KG1 (cell line): ENCODE measurements at places on chromosomes 7 and 10.

GRCh38 chr7:116216956-116217571 lies 6.7 kb downstream of the TES start:
- DNase-seq, result no peak

- peak; percentile 39 for DNase-seq
Measured at GRCh38 chr10:23095966-23096801, 805 bp downstream of the MSRB2 start.

DNA sequence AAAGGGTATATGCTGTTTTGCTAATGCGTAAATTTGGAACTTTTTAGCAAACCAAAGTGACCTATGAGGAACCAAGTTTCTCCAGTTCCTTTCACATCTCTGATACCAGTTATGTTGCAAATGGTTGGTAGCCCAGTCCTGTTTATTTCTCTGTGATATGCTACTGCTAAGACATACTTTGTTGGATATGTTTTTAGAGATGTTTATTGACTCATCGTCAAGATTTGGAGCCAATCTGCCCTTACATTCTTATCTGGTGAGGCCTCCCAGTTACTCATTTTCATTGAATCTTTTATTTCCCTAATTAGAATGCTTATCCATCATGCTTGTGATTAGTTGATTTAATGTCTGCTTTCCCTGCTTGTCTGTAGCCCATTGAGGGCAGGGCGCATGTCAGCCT lies 58.9 kb downstream of the LRGUK start:
- no peak for DNase-seq

DNA sequence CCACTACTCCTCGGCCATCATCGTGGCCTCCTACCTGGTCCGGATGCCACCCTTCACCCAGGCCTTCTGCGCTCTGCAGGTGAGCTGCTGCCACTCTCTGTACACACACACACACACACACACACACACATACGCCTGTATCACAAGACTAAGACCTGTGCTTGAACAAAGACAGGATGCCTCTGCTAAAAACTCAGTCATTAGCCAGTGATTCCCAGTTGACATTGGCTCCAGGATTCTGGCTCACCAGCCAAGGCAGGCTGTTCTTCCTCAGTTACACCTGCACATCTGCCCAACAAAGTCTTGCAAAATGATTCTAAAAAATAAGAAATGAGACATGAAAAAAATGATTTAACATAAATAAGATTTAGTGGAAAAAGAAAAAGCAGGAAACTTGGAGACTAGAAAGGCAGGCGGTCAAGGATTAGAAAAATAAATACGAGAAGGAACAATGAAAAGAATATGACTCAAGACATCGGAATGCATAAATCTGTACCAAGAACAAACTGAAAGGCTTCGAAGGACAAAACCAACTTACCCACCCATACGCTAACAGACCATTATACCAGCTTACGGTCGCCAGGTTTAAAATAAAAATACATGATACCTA lies 7.4 kb upstream of the LRRC18 start:
- no peak for DNase-seq

DNA sequence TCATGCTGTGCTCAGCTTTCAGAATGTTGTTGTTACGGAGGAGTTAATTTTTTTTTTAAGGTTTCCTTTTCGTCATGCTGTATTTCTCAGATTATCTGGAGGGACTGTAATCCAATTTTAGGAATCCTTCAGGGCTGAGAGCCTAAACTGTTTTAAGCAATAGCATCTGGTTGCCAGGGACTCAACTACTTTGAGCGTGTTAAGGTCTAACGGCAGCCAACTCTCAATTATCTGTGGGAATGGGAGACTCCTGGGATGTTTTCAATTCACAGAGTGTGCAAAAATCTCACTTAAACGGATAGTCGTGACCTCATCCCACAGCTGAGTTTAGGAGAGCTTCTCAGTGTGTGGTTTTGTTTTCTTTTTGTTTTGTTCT lies 291.7 kb downstream of the AUTS2 start:
- DNase-seq, result no peak

- no peak for DNase-seq
Measured at GRCh38 chr7:128701062-128701785, 29.1 kb downstream of the GARIN1A start.

- no peak for DNase-seq
Measured at GRCh38 chr7:78198756-78199155, 400.2 kb downstream of the PHTF2 start.

DNA sequence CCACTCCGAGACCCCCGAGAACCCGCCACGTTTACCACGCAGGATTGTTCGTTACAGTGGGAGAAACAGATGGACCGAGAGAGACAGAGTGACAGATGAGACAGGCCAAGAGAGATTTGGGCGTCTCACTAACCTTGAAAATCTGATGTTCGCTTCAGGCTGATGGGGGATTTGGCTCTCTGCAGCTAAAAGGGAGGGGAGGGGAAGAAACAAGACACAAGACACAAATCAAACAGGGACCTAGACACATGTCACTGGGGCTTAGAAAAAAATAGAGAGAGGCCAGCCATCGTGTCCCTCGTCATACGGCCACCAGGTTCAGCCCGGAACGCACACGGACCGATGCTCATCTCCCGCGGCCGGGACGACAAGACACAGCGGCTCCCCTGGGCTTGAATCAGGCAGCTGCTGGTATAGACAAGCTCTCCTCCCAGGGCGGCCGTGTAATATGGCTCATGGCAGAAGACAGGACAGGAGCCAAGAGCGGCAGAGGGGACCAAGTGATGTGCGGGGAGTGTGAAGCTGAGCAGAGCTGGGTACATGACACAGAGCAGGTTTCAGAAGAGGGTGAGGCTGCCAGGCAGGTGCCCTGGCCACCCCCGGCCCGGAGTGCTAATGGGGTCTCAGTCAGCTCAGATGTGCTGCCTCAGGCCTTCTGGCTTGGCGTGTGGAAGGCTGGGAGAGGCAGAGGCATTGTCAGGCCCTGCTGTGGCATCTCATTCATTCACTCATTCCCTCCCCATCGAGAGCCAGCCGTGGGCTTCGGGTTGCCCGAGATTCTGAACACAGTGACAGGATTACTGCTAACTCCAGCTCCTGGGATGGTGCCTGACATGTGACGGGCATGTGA lies 88.5 kb upstream of the GNA12 start:
- DNase-seq, result no peak

GRCh38 chr7:41816111-41816510 lies 113.2 kb upstream of the INHBA start:
- DNase-seq, result peak; percentile 60

- no peak for DNase-seq
Measured at GRCh38 chr10:86752311-86752710, 4.1 kb upstream of the BMPR1A start.

- no peak for DNase-seq
Measured at GRCh38 chr10:132265890-132266496, 41.8 kb downstream of the STK32C start.

DNA sequence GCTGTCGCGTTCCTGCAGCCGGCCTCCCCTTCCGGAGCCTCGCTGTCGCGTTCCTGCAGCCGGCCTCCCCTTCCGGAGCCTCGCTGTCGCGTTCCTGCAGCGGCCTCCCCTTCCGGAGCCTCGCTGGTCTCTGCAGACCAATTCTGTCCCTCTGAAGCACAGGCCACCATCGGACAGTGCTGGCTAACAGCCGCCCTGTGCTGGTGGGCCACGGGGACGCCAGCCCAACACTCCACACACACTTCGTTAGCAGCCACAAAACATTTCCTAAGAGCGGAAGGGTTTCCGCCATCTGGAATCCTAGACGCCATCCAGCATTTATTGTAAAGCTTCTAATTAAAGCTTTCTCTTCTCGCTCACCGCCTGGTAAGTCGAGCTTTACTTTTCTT lies 11.2 kb downstream of the GPER1 start:
- DNase-seq, result no peak

DNA sequence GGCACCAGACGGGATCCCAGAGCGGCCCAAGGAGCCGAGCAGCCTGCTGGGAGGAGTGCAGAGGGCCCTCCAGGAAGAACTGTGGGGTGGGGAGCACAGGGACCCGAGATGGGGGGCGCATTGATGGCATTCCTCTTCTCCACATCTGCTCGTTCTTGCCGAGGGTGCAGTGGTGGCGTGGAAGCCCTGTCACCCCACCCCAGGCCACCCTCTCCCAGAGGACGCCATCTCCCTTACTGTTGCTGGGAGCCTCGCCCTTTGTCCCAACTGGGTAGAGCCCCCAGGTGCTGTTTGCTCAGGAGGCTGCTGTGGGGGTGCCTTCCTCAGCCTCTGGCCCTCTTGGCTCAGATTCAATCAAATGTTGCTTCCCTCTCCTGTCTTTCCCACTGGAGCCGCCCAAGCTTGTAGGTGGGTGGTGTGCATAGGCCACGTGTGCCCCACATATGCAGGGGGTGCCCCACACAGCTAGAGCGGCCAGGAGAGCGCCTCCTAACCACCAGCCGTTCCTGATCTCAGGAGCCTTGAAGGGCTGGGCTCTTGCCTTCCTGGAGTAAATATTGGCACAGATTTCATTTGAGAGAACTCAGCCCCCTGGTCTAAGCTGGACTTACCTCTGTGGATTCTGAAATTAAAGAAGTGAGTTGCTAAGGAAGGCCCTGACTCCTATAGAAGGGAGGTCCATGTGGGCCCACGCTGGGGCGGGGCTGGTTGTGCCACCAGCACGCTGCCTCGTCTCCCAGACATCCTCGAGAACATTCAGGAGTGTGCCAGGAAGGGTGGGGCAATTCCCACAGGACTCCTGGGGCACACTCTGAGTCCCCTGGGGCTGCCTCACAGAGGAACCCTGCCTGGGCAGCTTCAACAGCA lies 39.2 kb downstream of the ZNF467 start:
- DNase-seq, result no peak

DNA sequence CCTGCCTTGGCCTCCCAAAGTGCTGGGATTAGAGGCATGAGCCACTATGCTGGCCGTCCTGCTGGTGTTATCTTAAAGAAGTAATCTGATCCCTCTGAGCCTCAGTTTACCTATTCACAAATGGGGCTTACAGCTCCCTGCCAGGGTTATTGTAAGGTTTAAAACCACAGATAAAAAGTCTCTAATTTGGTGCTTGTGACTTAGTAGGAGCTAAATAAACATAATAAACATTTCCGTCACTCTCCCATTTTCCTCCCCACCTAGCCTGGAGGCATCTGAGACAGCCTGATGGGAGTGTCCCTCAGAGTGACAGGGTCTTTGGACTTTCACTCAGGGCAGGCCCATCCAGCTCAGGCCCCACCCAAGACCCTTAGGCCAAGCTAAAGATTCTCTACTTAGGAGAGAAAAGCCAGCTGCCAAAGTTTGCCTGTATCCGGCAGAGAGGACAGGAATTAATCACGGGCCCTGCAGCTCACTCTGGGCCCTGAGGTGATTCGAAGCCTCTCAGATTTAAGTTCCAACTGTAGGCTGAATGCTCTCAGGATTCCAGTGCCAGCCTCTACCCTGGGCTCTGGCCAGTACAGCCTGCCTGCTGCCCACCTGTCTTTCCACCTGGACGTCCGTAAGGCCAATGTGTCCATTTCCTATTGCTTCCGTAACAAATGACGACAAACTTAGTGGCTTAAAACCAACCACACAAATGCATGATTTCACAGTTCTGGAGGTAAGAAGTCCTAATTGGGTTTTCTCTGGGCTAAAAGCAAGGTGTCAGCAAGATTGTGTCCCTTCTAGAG lies 21.8 kb upstream of the DUSP5 start:
- DNase-seq, result no peak

GRCh38 chr7:119782286-119782685 lies 490.7 kb upstream of the KCND2 start:
- DNase-seq, result no peak

GRCh38 chr10:6300784-6301460 lies 98.2 kb downstream of the PFKFB3 start:
- DNase-seq, result no peak

- DNase-seq, result peak; percentile 45
Measured at GRCh38 chr10:72323771-72324191, 30.9 kb downstream of the DNAJB12 start.

DNA sequence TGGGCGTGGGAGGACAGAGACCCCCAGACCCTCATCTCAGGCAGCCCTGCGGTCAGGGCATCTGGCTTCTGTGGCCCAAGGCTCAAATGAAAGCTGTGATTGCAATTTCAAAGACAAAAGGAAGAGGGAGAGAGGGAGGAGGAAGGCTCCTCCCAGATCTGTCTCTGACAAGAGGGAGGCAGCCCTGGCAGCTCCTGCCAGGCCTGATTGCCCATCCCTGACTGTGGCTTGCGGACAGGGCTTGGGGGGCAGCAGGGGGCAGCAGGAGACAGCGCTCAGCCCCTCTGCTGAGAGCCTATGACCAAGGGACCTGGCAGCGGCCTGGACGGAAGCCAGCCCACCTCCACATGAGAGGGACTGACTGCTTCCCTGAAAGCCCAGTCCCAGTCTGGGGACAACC lies 91.8 kb downstream of the PTPRN2 start:
- DNase-seq, result no peak

DNA sequence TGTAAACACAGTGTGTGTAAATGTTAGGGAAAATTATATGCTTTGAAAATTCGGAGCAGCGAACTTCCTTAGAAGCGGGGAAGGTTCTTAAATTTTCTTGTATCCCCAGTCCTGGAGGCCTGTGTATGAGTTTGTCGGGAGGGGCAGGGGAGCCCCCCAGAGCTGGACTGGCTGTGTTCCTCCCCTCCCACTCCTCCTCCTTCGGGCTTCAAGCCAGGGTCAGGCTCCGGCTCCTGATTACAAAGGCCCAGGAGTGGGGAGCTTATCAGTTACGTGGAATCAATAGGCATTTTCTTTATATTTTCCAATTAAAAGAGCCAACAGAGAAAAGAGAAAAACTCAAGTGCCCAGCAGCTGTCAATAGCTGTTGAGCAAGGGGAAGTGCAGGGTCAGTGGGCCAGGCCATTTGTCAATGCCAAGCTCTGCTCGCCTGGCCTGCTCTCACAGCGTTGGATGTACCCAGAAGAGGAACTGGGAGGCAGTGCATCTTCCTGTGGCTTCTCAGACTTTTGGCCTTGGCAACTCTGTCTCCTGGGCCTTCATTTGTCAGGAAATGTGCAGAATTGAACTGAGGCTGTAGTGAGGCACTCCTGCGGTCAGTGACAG lies 156.9 kb upstream of the PCBD1 start:
- DNase-seq, result peak; percentile 51

DNA sequence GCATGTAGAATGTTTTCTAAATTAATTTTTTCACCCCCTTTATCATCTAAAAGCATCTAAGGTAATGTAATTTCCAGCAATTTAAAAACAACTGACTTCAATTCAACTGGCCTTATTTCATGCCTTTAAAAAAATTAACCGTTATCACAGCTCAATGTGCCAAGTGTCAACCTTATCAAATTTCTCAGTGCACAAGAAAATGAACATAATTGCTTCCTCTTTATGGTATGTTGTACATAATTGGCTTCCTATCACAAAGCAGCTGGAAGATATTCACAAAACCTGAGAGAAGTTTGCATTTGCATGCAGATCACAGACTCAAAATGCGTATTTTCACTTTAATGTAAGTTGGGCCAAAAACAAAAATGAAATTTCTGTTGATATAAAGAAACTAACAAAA lies 966.4 kb downstream of the GRM8 start:
- DNase-seq, result no peak

GRCh38 chr10:103192451-103193106 lies 493 bp downstream of the NT5C2 start:
- peak; percentile 47 for DNase-seq

DNA sequence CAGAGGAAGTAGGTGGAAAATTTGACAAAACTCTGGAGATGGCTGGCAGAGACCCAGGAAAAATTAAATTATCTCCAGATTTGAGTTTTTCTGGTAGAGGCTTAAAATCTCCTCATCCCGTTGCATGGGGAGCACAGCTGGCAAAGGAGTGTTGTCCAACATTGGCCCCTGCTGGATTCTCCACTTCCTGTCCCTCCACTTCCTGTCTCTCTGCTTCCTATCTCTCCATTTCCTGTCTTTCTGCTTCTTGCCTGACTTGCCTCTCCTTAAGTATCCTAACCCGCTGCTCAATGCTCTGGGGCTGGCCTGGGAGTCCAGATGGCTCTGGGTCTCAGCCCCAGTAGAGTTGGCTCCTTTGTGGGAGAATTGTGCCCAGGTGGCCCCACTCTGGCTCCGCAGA lies 65.8 kb upstream of the EMX2 start:
- no peak for DNase-seq
